ENCODE measurements at places on chromosomes 6 and 20.

- DNase-seq: no peak
Observed at GRCh38 chr6:169953686-169954085, 202.3 kb downstream of the ERMARD start.

DNA sequence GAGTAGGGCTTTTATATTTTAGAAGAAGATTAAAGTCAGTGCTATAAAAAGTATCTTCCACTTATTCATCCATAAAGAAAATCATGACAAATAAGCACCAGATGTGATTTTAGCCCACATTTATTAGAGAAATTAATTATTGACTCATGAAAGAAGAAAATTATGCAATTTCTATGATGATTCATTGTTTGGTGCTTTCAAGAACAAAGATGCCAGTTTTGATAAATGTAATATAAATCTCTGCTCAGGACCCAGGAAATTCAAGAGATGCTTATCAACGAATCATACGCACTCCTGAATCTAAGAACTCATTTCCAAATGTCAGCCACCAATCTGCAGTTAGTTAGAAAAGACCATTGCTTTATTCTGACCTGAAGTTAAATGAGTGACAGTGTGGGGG lies 211.4 kb downstream of the ARHGAP18 start:
- DNase-seq: no peak

DNA sequence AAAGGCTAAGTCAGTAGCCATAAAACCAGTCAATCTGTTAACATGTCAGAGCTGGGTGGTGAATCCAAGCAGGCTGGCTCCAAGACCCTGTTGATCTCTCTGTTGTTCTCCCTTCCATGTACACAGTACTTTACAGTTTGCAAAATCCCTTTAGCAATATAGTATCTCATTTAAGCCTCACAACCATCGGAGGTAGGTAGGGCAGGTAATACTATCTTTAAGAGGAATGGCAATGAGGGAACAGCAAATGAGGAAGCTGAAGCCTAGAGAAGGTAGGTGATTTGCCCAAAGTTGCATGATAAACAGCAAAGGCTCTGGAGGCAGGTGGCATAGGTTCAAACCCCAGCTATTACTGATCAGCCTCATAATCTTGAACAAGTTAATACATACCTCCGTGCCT lies 34.7 kb upstream of the ARFGEF2 start:
- DNase-seq: no peak

DNA sequence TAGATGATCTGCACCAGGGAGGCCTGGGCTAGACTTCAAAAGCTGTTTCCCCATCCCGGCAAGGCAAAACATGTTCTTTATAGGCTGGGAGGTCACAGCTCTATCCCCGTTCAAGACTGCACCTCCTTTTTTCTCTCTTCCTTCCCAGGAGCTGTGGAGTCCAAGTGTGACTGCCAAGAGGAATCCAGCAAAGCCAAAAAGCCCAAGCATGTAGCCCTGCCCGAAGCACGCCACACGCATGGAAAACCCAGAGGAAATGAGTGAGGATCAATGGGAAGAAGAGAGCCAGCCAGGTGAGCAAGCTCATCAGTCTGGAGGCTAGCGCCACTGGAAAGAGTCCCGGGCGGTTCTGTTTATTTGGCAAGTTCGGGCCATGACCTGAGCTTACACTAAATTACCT lies 240.4 kb downstream of the PRL start:
- no peak for DNase-seq

DNA sequence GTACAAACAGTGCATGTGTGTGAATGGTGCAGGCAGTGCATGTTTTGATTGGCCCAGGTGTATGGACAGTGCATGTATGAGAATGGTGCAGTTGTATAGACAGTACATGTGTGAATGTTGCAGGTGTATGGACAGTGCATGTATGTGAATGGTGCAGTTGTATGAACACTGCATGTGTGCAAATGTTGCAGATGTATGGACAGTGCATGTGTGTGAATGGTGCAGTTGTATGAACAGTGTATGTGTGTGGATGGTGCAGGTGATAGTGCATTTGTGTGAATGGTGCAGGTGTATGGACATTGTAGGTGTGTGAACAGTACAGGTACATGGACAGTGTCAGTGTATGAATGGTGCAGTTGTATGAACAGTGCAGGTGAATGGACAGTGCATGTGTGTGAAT lies 4.0 kb upstream of the KLHL31 start:
- DNase-seq: no peak

GRCh38 chr6:36333931-36334725 lies 2.6 kb downstream of the BNIP5 start:
- DNase-seq: no peak

GRCh38 chr6:160766989-160767646 lies 65.1 kb downstream of the PLG start:
- peak; percentile 43 for DNase-seq

DNA sequence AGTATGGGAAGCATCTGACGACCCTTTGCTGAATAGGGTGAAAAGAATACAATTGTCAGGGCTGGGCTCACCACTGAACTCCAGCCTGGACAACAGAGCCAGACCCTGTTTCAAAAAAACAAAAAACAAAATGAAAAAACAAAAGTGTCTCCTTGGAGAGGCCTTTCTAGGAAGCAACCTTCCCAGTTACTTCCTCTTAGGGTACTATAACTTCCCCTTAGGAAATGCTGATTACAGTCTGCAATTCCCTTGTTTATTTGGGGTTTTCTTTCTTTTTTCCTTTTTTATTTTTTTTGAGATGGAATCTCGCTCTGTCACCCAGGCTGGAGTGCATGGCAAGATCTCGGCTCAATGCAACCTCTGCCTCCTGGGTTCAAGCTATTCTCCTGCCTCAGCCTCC lies 20.5 kb upstream of the TTPAL start:
- no peak for DNase-seq

DNA sequence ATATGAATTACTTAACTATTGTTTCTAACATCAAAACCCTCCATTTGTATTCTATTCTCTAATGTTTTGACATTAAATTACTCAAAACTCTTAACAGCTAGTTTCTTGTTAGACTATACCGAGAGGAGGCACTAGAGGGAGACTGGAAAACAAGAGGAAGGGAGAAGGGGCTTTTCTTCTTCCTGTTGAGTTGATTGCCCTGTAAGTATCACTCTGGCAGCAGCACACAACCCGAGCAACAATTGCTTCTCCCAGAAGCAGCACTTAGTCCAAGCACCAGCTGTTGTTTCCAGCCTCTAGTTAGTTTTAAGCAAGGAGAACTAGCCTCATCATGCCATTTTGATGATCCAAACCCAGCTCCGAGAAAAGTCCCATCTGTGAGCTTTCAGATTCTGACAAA lies 603.8 kb downstream of the PRKN start:
- no peak for DNase-seq

DNA sequence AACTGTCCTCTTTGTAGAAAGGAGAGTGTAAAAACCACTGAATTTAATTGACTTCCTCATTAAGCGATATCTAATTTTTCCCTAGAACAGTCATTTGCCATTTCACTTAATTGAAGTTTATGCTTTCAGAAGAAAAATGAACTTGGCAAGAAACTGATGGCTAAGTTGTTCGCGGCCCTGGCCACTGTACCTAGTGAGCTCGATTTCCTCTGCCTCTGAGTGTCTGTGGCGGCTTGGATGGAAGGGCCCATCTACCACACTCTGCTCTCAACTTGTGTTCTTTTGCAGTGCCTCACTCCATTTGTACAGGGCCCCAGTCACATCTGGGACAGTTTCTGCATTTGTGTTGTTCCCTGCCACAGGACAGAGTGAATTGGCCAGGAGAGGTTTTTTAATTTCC lies 102.9 kb downstream of the BCAS1 start:
- DNase-seq: no peak

- DNase-seq: no peak
Observed at GRCh38 chr20:13041574-13042457, 33.0 kb downstream of the SPTLC3 start.

DNA sequence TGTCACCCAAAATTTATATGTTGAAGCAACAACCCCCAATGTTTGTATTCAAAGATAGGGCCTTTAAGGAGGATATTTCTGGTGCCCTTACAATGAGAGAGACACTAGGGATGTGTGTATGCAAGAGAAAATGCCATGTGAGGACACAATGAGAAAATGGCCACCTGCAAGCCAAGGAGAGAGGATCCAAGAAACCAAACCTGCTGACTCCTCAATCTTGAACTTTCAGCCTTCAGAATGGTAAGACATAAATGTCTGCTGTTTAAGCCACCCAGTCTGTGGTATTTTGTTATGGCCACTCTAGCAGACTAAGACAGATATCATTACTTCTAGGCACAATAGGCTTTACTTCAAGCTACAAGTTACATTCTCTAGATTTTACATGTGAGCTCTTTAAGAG lies 1145.1 kb upstream of the MAP3K7 start:
- no peak for DNase-seq

GRCh38 chr6:13712599-13712898 lies 914 bp upstream of the RANBP9 start:
- DNase-seq: no peak

DNA sequence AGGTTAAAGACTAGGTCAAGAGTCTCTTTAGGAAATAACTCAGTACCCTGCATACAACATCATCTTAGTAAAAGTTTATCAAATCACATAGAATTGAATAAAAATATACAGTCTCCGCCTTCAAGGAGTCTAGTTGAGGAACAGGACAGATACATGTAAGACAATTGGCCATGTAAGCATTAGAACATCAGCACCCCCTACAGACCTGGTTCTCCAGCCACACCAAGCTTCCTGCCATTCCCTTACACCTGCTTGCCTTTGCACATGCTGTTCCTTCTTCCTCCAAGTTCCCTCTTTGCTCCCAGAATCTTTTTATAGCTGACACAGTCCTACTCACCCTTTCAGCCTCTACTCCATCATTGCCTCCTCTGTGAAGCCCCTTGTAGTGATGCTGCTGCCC lies 187.8 kb upstream of the LRFN2 start:
- DNase-seq: no peak

DNA sequence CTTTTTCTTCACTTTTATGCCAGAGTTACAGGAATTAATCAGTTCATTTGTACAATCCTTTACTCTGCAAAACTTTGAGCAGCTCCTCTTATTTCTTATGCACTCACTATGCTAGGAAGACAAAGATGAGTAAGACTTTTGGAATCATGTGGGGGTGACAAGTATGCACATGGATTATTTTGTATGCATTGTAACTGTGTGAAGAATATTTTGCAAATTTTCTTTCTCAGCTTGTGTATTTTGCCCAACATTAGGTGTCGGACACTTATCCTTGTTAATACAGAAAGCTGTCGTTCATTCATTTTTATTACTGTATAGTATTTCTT lies 88.6 kb downstream of the PPP1R14C start:
- no peak for DNase-seq

DNA sequence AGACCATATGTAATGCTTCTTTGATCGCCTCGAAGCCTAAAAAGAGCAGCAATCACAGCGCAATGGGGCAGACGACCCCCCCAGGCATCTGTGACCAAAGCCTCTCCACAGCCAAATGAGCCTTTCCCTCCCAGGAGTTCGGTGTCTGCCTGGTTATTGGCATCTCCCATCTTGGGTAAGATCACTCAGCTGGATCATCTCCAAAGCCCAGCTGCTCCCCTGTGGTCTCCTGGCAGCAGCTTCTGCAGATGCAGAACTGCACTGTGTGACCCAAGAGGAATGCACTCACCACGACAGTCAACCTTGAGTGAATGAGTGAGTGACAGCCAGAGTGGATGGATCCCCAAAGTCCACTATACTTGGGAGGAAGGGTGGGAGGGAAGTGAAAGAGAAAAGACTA lies 44.8 kb upstream of the IYD start:
- no peak for DNase-seq

GRCh38 chr6:106637051-106637716 lies 7.8 kb downstream of the QRSL1 start:
- no peak for DNase-seq

DNA sequence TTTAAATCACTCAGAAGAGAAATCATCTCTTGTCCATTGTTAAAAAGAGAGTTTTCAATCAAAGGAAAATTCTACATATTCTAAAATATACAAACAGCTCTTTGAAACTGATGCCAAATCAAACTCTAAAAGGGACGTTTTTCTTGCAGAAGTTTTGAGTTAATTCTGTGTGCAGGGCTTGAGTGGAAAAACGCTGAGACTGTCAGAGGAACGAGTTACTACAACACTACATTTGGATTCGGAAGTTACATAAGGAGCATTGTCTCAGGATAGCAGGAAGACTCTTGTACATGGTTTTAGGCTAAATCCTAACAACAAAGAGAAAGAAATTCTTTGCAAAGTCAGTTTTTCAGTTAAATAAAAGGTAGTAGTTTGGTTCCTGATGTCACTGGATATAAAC lies 155.7 kb upstream of the SUPT3H start:
- no peak for DNase-seq

DNA sequence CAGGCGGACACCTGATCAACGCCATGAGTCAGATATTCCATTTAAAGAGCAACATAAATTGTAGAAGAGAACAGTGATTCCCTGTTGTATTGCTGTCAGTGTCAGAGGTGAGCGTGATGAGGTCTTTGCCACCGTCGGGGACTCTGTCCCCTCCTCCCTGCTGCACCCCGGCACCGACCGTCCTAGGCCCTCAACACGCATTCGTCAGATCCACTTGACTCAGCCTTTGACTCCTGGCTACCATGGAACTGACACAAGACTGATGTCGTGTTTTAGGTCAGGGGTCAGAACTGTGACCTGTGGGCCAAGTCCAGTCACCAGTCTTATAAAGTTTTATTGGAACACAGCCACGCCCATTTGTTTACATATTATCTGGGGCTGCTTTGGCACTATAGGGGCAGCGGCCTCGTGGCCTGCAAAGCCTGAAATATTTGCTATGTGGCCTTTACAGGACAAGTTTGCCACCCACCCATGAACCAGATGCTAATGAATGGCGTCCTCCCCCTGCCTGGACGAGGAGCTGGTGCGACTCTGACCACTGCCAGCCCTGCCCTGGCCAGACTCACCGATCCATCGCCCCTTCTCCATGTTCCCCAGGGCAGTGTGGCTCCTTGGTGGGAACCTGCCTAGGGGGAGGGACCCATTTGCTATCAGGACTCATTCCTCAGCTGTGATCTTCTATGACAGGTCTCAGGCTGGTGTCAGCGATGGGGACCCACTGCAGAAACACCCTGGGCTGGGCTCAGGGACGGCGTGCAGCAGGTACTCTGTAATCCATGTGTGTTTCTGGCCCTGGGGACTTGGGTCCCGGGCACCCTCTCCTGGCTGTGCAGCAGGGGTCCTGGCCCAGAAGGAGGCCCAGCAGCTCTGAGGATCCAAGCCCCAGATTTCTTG lies 37.5 kb upstream of the PHACTR3 start:
- no peak for DNase-seq

GRCh38 chr6:31560697-31561058 lies 11.4 kb upstream of the LTA start:
- no peak for DNase-seq

GRCh38 chr20:46627234-46627633 lies 24.0 kb downstream of the SLC13A3 start:
- no peak for DNase-seq

- DNase-seq: no peak
Observed at GRCh38 chr6:143884216-143884900, 20.1 kb downstream of the ZC2HC1B start.

- DNase-seq: no peak
Observed at GRCh38 chr6:12343440-12344162, 53.4 kb downstream of the EDN1 start.

- no peak for DNase-seq
Observed at GRCh38 chr6:45679163-45679562, 301.4 kb upstream of the SUPT3H start.
